Iris pigment epithelial cell (primary cell): ENCODE measurements at places on chromosomes 2 and 18.

GRCh38 chr2:3201281-3201680 lies 176.3 kb downstream of the EIPR1 start:
- no peak for DNase-seq

DNA sequence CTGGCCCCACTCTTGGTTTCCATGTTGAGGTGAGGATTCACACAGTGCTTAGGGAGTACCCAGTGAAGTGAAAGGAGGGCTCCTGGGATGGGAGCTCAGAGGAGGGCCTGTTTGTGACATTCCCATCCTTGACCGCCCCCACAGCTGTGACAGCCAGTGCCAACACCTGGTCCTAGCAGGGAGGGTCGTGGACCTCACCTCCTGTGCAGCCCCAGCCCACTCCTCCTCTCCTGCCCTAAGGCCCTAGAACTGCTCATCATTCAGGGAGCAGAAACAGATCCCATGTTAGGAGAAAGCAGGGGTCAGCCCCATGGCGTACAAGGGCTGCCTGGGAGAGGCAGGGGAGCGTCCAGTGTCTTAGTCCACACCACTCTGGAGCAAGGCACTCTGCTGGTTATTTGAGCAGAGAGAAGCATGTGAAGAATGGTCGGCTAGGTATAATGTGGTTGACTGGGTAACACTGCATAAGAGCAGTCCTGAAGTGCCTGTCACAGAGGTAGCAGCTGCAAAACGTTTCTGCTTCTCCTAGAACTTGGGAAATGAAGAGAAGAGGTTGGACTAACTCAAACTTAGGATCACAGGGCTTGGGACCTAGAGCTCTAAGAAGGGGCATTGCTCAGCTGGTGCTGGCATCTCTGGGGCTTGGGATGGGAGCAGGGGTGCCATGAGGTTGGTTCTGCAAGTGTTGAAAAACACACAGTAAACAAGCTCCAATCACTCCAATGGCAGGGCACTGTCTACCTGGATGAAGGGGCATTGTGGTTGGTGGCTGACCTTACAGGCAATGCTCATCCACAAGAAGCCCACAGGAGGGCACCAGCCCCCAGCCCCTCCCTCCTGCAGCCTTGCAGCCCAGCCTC lies 55.6 kb downstream of the FAM168B start:
- DNase-seq: no peak

DNA sequence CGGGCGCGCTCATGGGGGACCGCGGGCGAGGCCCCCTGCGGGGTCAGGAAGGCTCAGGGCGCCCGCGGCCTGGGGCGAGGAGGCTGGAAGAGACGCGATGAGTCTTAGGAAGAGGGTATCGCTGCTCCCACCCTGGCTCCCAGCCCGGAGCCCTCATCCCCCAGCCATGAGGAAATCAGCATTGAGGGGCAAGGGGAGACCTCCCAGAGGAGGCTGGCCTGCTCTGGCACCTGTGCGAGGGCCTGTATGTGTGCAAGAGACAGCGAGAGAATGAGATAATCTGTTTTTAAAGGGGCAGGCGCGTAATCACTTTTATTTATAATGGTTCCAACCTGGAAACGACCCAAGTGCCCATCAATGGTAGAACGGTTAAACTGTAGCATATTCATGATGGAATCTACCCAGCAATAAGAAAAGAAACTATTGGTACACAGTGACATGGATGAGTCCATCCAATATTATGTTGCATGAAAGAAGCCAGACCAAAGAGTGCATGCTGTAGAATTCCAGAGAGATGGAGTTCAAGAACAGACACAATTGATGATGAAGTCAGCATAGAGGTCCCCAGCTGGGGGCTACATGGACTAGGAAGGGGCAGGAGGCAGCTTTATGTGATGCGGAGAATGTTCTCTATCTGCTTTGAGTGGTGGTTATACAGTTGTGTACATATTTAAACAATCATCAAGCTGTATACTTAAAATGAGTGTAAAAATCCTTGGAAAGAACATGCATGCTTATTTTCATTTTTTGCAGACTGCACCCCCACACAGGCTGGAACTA lies 14.4 kb downstream of the FBXO41 start:
- DNase-seq: no peak

GRCh38 chr2:66570471-66570870 lies 135.5 kb downstream of the MEIS1 start:
- DNase-seq: no peak

- DNase-seq: no peak
These were observed 2.6 kb upstream of the EMX1 start for GRCh38 chr2:72914589-72915319.

GRCh38 chr18:76708071-76708721 lies 114.2 kb upstream of the ZNF236 start:
- DNase-seq: no peak

- DNase-seq: peak; percentile 42
These were observed 19.7 kb upstream of the SFXN5 start for GRCh38 chr2:73091164-73091563.

DNA sequence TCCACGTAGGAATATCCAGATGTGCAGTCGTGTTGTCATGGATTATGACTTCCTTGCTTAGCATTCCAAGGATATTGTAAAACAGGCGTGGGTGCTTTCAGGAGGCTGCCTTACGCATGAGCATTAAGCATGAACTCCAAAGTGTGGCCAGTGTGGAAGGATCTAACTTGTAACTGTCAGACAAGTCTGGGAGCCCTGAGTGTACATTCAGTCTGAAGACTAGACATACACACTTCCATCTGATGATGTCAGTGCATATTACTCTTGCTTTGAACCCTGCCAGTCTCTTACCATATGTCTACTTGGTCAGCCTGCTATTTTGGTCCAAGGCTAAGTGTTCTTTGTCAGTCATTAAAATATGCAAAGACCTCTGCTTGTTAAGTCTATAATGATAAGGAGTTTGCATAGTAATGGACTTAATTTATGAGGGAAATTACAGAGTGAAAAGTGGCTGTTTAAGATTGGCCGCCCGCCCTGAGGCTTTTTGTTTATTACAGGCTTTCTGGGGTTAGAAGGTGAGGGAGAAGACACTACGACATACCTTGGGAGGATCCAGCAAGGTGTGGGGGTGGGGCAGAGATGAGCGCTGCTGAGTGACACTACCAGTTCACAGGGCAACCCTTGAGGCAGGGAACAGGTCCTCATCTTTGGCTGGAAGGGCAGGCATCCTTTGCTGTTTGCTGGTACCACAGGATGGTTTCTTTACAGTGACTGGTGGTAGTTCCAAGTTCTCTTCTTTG lies 48.3 kb downstream of the CABLES1 start:
- DNase-seq: peak; percentile 84

- no peak for DNase-seq
These were observed 14.7 kb downstream of the HDAC4 start for GRCh38 chr2:239386001-239386670.

DNA sequence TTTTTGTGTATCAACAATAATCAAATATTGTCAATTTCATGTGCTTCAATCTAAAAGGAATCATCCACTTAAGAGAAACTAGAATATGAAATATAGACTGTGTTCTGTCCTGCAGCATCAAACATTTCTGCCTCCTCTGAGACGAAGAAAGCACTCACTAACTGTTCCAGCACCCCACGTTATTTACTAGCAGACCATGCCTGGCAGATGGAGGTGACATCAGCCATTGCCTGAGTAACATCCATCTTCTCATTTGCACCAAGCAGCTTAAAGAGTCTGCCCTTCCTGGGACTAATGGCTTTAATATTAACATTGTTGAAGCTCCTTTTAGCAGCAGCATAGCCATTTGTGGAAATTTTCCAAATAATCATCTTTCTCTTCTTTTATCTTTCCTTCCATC lies 25.7 kb downstream of the SGPP2 start:
- DNase-seq: no peak

DNA sequence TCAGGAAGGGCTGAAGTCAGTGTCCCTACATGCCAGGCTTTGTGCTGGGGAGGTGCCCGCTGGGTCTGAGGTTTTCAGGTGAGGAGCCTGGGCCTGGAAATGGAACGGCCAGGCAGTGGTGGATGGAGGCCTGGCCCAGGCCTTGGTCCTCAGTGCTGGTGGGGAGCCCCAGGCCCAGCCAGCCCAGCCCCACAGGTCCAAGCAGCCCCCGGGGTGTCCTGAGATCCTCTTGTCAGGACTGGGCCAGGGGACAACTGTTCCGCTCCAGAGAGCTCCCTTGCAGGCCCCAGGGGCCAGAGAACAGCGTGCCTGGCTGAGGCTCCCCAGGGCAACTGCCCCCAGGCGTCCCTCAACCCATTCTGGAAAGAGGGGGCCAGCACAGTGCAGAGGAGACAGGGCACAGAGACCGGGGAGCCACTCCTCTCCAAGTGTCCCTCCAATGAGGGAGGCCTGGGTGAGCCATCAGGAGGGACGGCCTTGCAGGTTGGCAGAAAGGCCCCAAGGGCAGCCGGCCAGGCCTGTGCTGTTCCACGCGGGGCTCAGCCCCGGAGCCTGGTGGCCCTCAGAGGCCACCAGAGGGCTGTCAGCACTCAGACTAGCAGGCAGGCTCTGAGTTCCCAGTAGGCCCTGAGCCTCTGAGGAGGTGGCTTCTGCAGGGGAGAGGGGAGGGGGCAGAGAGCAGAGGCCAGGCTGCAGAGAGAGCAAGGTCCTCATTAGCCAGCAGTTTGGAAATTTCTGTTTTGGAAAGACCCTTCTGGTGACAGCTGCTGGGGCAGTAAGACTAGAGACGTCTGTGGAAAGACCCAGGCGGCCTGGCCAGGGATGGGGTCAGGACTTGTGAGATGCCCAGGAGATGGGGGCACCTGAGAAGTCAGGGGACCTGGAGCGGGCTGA lies 29.4 kb upstream of the SNED1 start:
- DNase-seq: no peak

GRCh38 chr2:216379977-216380376 lies 7.7 kb upstream of the MARCHF4 start:
- no peak for DNase-seq

DNA sequence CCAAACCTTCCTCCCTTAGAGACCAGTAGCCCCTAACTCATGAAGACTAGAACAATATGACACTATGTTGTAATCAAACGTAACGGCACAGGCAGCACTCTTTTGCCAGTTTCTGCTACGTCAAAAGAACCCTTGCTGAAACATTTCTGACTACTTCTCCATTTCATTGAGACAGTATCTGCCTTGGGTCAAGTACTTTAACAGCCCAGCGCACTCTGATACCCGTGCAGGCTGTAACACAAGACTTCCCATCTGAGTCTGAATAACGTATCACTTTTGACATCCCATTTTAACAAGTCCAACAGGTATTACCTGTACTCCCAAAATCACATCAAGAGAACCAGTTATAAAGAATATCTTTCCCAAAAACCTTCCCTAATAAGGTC lies 38.4 kb downstream of the TBC1D8 start:
- DNase-seq: no peak

DNA sequence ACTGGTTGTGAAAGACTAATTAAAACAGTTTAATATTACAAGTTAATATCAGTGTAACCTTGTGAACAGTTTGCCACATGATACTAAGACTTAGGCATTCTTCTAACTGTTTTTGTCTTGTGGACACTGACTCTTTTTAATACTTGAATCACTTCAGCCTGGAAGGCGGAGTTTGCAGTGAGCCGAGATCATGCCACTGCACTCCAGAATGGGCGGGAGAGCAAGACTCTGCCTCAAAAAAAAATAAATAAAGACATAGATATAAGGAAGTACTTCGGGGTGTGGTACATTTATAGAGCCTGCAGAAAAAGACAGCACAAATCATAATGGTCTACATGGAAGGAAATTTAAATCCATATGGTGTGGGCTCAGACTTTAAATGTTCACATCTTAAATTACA lies 300.4 kb upstream of the NETO1 start:
- DNase-seq: no peak

GRCh38 chr2:8230466-8230865 lies 451.4 kb upstream of the ID2 start:
- no peak for DNase-seq

- DNase-seq: no peak
These were observed 66.1 kb downstream of the SAP130 start for GRCh38 chr2:127961729-127962128.
